ENCODE measurements at places on chromosomes 6 and 20.

DNA sequence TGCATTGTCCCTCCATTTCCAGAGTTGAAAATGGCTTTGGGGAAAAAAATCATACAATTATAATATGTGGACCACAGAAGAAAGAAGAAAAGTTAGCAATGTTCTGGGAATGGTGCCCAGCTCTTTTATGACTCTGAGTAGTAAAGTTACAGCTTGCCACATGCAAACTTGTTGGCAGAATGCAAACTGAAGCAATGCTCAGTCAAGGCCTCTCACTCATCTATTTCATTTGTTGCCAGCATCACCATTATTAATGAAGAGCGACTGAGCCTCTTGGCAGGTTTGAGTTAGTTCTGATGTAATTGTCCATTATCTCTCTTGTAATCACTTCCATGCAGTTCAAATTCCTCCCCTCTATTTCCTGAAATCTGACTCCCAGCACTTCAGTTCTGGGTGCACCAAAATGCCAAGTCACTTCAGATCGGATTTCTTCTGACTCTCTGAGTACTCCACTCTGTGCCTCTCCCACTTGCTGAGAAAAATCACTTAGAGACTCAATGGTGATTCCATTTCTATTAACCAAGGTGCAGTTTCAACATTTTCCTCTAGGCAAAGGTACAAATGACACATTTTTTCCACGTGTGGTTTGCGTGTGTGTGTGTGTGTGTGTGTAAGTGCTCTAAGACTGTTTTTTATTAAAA, 154.4 kb upstream of the STMND1 start:
- DNase-seq, result peak; percentile 2

- DNase-seq, result peak; percentile 5
Observed at GRCh38 chr6:94570581-94570980, 1006.8 kb upstream of the MANEA start.

DNA sequence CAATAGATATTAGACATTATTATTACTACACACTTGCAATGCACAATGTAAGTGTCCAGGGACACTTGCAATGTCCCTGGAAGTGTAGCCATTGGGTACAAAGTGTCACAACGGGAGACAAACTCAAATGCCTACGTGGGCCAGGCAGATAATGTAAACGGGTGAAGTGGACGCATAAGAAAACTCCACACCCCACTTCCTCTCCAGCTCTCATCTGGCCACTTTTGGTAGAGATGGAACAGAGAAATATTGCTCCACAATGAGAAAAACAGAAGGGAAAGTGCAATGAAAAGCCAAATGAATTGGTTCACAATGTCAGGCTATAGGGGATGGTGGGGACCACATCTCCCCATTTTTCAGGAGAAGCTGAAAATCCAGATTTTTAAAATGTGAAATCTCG, 9.4 kb downstream of the SULF2 start:
- no peak for DNase-seq

- no peak for DNase-seq
Observed at GRCh38 chr6:158819213-158819976, at the start of gene EZR. Gene EZR (minus strand): TSS chr6:158819368. CDS start chr6:158818093, 1,275 bp downstream.

DNA sequence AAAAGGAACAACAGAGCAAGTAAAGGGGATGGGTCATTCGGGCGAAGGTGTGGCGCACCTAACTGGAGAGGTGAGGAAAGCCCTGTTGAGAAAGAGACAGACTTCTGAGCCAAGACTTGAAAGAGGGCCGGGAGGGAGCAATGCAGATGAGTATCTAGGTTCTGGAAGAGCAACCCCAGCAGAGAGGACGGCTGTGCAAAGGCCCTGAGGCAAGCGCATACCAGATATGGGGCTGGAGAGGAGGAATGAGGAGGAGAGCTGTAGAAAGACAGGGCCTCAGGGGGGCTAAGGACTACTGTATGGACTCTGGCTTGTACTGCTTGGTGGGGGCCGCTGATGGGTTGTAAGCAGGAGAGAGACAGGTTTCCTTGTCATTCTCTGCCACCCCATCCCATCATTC, 21.9 kb downstream of the TRERF1 start:
- no peak for DNase-seq

GRCh38 chr6:63245909-63246308, 34.6 kb downstream of the FKBP1C start:
- no peak for DNase-seq

- DNase-seq, result no peak
Observed at GRCh38 chr20:906703-907270, 9.3 kb downstream of the ANGPT4 start.
